Heart right ventricle (tissue), 16 donors: ENCODE measurements at places on chromosomes 6 and 20. TPM values are rescaled to one million over a fixed set of nuclear protein-coding genes. Genes with fewer than 3 reads are reported as not detected.

Gene PSORS1C2
- not detected for polyA plus RNA-seq

Gene NOTCH4
- 123 TPM for polyA plus RNA-seq

Gene TRIM31
- not detected for polyA plus RNA-seq

Gene CAP2
- 57.4 TPM for polyA plus RNA-seq

Gene TMEM74B
- 17.5 TPM for polyA plus RNA-seq

GRCh38 chr20:41344938-41345728 is 4.5 kb downstream of the LPIN3 start:
- no peak for DNase-seq

GRCh38 chr6:93272896-93273295 is 146.5 kb downstream of the EPHA7 start:
- DNase-seq, result no peak

DNA sequence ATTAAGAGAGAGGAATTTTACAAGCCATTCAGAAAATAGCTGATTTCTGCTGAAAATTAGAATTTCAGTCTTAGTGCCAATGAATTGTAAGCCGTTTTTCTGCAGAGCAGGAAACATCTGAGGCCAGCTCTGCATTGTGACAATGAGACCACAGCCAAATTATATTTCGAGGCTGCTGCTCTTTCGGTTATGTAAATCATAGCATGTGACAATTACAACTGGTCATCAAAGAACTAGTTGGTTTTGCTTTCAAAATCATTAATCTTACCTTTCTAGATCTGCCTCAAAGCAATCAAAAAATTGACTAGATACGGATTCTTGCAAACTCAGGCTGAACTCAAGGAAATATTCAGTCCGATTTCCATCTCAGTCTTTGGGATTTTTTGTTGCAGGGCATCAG is 33.4 kb upstream of the INSM1 start:
- DNase-seq, result no peak

DNA sequence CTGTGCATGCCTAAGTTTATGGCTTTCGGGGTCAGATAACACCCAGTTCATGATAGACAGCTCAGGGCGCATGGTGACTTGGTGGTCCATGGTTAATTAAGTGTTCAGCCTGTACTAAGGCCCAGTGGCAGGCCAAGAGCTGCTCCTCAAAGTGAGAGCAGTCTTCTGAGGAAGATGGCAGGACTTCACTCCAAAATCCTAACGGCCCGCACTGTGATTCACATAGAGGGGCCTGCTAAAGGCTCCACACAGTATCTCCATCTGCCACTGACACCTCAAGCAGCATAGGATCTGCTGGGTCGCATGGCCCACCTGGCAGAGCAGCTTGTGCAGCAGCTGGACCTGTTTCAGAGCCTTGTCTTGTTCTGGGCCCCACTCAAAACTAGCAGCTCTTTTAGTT is 10.6 kb upstream of the CST7 start:
- DNase-seq, result no peak
